ENCODE measurements at places on chromosomes 1 and 21. TPM values are rescaled to one million over a fixed set of nuclear protein-coding genes. Genes with fewer than 3 reads are reported as not detected.

- DNase-seq, result no peak
These were observed 235.9 kb upstream of the IRF2BP2 start for GRCh38 chr1:234845836-234846235.

Gene C1QC
- 76.6 TPM for total RNA-seq

GRCh38 chr1:64834734-64835133, 89.9 kb downstream of the RAVER2 start:
- DNase-seq, result no peak

DNA sequence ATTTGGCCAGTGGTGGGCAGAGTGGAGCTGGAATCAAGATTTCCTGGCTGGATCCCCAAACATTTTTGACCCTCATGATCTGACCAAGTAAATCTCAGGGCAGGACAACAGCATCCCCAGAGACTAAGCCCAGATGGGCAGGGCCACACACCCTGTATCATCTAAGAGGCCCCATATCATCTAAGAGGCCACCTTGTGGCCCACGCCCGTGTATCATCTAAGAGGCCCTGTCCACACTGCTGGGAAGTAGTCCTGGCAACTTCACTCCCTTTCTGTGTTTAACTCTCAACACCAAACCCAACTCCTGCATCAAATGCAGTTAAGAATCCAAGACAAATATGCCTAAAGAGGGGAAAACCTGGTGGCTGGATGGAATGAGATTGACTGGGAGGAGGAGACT, 81.6 kb upstream of the SSX2IP start:
- DNase-seq, result no peak

Gene TMEM59
- total RNA-seq, result 337 TPM

GRCh38 chr1:68174738-68175113, 57.6 kb downstream of the WLS start:
- DNase-seq, result no peak

DNA sequence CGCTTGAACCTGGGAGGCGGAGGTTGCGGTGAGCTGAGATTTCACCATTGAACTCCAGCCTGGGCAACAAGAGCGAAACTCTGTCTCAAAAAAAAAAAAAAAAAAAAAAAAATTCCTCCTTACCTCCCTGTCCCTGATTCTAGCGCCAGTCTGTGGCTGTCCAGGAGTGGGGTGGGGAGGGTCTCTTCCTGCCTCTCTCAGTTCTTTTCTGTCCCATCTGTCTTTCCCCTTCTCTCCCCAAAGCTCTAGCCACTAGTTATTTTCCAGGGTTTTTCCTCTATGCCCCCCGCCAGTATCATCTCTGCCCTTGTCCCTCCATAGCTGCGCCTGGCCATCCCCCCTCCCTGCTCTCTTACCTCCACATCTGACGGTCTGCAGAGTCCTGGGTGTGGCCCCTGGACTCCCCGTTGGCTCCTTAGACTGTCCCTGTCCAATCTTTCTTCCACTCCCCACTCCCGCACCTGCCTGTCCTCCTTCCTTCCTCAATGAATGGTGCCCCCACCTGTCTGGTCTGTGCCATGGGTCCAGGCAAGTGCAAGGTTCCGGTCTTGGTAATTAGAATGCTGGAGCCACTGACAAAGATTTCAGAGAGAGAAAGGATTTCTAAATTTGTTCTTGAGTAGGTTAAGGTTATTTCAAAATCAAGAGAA, 1.6 kb upstream of the TMEM63A start:
- no peak for DNase-seq

Gene CDA
- 2.0 TPM for total RNA-seq

- DNase-seq, result no peak
These were observed 7.6 kb downstream of the DAP3 start for GRCh38 chr1:155696524-155696923.

Gene GBP6
- total RNA-seq, result 0.08 TPM

GRCh38 chr1:74583397-74583796, 71.0 kb upstream of the LRRC53 start:
- no peak for DNase-seq

Gene BCAR3
- 23.5 TPM for total RNA-seq

DNA sequence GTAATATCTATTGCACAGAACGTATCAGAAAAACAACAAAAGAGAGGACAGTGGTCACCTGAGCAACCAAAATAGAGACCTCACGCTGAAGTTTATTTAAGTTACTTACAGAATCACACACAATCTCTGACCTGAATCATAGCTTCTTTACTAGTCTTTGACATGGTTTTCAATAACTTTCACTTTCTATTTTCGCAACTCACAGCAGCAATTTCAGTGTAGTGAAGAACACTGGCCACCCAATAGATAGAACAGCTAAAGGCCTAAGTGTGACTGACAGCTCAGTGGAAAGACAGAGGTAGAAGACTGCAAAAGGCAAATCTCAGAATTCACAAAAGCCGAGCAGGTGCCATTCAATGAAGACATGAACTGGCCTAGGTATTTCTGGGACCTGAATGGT, 435.6 kb upstream of the CHRM3 start:
- DNase-seq, result no peak
